ENCODE measurements at places on chromosomes 1 and 21. TPM values are rescaled to one million over a fixed set of nuclear protein-coding genes. Genes with fewer than 3 reads are reported as not detected.

The PLA2G2D gene
- polyA plus RNA-seq = not detected

The TCEA3 gene
- 48.9 TPM for polyA plus RNA-seq

The NBPF20 gene
- polyA plus RNA-seq = 2.8 TPM

The FCRL3 gene
- polyA plus RNA-seq = not detected

The TENT5C gene
- polyA plus RNA-seq = 3.7 TPM

The SH2D1B gene
- polyA plus RNA-seq = 0.19 TPM

The PGLYRP3 gene
- polyA plus RNA-seq = not detected

The NBPF6 gene
- polyA plus RNA-seq = not detected

The PSRC1 gene
- polyA plus RNA-seq = 25.5 TPM

The SLC2A5 gene
- 0.39 TPM for polyA plus RNA-seq
